ENCODE measurements at places on chromosomes 2 and 18. TPM values are rescaled to one million over a fixed set of nuclear protein-coding genes. Genes with fewer than 3 reads are reported as not detected.

GRCh38 chr2:33116799-33117198 lies 170.0 kb downstream of the LTBP1 start:
- H3K4me3 ChIP-seq = no peak overlapping the region
- no peak for DNase-seq
- H3K4me1 ChIP-seq = no peaks in the 10 kb centered on the region
- no peaks in the 10 kb centered on the region for H3K27me3 ChIP-seq
- no peak overlapping the region for H3K27ac ChIP-seq

DNA sequence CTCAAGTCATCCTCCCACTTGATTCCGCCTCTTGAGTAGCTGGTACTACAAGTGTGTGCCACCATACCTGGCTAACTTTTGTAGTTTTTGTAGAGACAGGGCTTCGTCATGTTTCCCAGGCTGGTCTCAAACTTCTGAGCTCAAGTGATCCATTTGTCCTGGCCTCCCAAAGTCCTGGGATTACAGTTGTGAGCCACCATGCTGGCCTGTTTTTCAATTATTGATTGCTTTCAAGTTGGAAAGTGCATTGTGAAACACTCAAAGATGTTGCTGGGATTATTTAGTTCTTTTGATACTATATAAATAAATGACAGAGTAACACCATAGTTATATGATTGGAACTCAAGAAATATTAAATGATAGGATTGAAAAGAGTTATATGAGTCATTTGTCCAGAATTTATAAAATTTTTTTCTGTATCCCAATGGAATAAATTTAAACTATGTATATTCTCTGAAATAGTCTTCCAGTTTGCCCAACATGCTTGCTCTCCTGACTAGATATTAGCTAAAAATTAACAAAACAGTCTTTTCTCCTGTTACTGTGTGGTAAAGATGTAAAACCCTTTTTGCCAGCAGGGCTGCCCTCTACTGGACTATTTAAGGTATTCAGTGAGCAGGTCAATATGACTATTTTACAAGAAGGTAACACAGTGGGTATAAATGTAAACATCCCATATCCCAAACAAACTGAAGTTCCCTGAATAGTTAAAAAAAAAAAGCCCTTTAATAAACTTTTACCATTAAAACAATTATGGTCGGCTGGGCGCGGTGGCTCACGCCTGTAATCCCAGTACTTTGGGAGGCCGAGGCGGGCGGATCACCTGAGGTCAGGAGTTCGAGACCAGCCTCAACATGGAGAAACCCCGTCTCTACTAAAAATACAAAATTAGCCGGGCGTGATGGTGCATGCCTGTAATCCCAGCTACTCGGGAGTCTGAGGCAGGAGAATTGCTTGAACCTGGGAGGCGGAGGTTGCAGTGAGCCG lies 42.7 kb downstream of the ACSL3 start:
- no peak overlapping the region for H3K27ac ChIP-seq
- peak; percentile 23 for DNase-seq
- H3K4me3 ChIP-seq = no peak overlapping the region
- no peaks in the 10 kb centered on the region for H3K27me3 ChIP-seq

- no peak overlapping the region for H3K4me3 ChIP-seq
- DNase-seq = no peak
- H3K36me3 ChIP-seq = no peaks in the 10 kb centered on the region
- H3K27ac ChIP-seq = no peak overlapping the region
- no peaks in the 10 kb centered on the region for H3K27me3 ChIP-seq
These were observed 614.2 kb upstream of the REG3G start for GRCh38 chr2:78411303-78411702.

Gene PRKAG3
- not detected for total RNA-seq

Measured in adrenal gland (tissue), 19 donors.